ENCODE measurements at places on chromosomes 7 and 10.
A peak's percentile ranks its signal among the peaks of the same experiment; 100 is the strongest.

- no peak for ATAC-seq
These were observed 42.3 kb downstream of the CTBP2 start for GRCh38 chr10:125118011-125118611.

GRCh38 chr7:40822861-40823260 is 688.1 kb downstream of the SUGCT start:
- no peak for ATAC-seq

DNA sequence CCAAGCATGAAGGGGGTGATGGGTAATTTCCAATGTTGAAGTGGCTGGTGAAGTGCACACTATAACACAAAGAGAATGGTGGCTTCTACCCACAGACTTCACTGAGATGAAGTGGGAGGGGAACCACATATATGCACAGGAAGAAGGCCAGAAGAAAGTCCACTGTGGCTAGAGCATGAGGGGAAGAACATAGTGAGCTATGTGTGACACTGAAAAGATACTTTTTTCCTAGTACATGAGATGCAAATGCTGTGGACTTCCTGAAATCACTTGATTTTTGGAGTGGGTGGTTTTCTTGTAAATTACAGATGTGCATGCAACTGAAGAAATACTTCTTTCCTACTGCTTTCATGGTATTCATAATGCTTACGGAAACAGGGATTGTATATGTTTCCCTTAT is 115.6 kb upstream of the PHYHIPL start:
- no peak for ATAC-seq

- ATAC-seq: no peak
These were observed 34.5 kb upstream of the DKK1 start for GRCh38 chr10:52279546-52279945.

GRCh38 chr7:69062020-69062765 is 536.1 kb upstream of the AUTS2 start:
- no peak for ATAC-seq

- no peak for ATAC-seq
These were observed 70.6 kb upstream of the PLXDC2 start for GRCh38 chr10:19745672-19746071.

DNA sequence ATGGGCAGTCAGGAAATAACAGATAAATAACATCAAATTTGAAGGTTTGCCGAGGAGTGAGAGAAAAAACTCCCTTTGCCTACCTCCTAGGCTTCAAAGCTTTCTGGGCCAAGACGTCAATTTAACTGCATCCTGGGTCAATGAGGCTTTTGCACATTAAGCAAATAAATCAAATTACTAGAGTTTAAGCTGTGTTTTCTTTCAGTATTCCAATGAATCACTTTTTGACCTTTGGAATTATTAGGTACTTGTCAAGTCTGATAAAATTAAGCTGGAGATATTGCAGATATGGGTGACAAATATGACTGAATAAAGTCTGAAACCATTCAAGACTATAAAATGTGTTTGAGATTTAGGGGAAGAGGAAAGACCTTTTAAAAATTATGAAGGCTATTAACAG is 22.2 kb downstream of the GLUD1 start:
- no peak for ATAC-seq

DNA sequence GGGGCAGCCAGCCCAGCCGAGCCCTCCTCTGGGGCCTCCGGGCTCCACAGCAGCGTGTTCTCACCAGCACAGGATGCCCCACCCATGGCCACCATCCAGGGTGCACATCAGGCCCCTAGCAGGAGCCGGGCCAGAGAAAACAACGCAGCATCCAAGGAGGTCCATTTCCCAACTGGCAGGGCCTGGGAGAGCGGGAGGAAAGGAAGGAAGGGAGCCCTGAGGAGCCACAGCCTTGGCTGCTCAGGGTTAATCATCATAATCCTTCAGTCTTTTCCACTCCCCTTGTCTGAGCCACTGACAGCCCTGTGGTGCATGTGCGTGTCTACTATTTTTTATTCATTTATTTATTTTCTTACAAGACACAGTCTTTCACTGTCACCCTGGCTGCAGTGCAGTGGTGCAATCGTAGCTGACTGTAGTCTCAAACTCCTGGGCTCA is 3.6 kb downstream of the PLAC9 start:
- ATAC-seq: no peak

- ATAC-seq: no peak
These were observed 41.7 kb downstream of the HIPK2 start for GRCh38 chr7:139735912-139736595.

GRCh38 chr10:132397036-132397541 is at the start of gene PWWP2B:
Gene PWWP2B, plus strand, starts transcription at chr10:132397200. Its CDS starts 27 bp downstream, at chr10:132397227.
- peak; percentile 48 for ATAC-seq

DNA sequence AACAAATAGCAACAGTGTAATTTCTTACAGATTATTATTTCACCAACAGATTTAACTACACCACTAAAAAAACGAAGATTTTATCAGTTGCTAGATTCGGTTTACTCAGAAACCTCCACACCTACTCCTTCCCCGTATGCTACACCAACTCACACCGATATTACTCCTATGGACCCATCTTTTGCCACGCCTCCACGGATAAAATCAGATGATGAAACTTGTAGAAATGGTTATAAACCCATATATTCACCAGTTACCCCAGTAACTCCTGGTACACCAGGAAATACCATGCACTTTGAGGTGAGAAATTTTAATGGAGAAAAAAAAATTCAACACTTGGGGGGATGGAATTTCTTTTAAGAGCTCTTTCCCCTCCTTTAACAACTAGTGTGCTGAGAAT is 92.5 kb downstream of the KMT2E start:
- ATAC-seq: peak; percentile 53

- ATAC-seq: no peak
These were observed 31.1 kb downstream of the NUB1 start for GRCh38 chr7:151372612-151373265.

DNA sequence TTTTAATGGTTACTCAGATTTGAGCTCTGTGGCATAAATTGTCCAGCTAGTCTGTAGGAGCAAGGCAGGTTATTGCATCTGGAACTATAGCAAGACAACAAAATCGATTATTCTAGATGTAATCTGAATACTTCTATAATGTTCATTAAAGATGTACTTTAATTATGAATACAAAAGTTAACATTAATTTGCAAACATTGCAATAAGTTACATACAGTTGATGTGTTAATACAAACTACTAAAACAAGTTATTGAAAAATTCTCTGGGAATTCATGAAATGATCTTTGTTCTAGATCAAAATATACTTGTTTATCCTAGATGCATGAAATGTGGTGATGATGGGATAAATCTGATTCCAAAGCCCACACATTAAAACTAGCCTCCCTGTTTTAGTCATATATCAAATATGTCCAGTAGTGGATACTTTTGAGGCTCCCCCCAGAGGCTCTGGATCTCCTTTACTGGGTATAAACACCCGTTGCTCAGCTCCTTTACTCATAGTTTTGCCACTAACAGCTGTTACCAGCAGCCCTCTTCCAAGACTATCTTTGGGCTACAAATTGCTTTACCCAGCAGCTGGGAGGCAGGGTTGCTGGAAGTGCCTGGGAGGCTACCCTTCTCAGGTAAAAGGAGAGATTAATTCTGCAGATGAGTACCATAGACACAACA is 78.1 kb downstream of the ARL4A start:
- no peak for ATAC-seq

- no peak for ATAC-seq
These were observed 314.5 kb upstream of the AKR1E2 start for GRCh38 chr10:4511509-4511908.

- ATAC-seq: no peak
These were observed at the start of gene SORCS1 for GRCh38 chr10:107163881-107164861. Gene SORCS1, minus strand, starts transcription at chr10:107164706.

DNA sequence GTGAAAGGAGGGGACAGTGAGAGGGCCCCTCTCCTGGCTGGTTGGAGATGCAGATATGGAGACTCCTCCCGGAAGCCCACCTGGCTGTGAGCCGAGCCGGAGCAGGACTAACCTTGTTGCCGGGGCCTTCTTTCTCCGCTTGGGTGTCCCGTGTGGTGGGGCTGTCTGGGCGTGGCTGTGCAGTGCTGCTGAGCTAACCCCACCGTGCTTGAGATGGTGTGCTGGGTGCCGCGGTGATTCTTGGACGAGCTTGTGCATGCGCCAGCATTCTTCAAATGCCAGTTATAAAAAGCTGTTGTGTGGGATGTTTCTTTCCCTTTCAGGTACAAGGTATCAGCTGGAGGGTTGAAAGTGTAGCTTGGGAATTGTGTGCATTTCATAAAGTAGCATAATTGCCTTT is 48.8 kb downstream of the DAGLB start:
- no peak for ATAC-seq

DNA sequence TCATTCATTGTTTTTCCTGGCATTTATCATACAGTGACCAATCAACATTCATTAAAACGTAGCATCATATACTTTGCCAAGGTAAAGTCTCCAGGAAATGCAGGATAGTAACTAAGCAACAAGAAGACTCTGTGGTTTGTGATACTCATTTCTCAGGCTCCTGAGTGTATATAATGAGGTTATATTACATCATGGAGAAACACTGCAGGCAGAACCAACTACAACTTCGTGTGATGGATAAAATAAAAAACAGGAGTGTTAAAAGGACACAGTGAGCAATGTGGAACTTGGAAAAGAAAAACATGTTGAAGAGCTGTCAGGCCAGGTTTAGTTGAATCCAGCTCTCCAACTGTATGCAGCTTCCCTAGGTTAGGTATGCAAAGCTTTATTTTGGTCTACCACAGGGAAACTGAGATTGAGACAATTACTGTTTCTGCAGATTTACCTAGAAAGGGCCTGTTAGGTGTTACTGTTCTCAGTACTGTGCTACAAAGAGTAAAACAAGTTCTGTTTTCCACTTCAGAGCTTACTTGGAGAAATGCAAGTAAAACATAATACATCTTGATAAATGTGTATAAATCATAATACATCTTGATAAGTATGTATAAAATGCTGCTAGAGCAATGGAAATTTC is 7.8 kb upstream of the CCNY start:
- ATAC-seq: peak; percentile 87

DNA sequence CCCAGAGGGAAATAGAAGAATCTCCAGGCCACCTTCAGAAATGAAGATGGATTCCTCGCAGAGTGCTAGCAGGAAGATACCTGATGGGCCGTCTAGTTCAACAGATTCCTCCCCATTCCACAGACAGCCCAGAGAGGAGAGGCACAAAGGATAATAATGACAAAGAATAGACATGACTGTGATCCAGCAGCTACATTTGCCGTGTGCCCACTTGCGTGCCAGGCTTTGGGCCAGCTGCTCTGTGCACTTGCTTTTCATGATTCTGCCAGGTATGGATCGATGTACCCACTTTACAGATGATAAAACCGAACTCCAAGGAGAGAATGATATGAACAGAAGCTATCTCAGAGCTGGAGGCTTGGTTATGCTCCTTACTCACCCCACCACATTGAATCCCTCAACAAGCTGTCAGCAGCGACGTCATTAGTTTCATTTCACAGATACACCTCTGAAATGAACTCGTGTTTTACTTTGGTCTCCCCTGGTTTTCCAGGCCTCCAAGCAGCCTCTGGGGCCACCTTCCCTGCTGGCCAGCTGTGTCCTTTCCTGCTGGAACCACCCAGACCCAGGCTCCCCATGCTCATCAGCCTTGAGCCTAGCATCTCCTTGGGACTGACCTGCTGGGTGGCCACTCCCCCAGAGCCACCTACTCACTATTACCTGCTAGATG is 11.9 kb upstream of the WDFY4 start:
- no peak for ATAC-seq

DNA sequence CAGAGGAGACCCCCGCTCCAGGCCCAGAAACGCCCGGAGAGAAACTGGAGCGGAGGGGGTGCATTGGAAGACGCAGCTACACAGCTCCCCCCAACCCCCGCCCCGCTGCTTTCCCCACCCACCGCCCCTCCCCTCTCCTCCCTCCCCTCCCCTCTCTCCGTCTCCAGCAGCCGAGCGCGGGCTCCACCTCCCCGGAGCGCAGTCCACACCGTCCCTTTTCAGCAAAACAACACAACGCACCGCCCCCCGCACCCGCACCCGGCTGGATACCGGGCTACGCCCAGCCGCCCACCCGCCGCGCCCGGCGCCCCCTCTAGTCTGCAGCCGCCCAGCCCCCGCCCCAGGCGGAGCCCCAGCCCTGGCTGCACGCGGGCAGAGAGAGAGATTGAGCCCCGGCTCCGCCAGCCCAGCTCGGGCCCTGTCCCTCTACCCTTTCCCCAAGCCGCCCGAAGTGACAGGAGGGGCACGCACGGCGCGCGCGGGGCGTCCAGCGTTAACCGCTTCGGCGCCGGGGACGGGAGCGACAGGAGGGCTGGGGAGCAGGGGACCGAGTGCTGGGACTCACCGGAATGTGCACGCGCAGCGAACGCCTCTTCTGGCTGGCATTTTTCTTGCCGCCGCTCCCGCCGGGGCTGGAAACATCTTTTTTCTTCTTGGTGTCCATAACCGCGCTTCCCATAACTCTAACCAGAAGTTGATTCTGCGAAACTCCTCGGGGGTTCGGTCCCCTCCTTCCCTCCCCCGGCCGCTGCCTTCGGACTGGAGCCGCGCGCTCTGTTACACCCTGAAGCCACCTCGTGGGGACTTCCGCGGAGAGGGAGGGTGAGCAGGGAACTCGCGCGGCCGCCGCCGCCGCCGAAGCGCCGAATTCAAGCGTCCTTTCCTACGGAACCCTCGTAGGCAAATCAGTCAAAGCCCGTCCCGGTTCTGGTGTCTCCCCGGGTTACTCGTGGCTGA is 695 bp downstream of the PRKAG2 start:
- peak; percentile 64 for ATAC-seq

GRCh38 chr10:29479081-29479925 is 155.5 kb downstream of the SVIL start:
- ATAC-seq: no peak

DNA sequence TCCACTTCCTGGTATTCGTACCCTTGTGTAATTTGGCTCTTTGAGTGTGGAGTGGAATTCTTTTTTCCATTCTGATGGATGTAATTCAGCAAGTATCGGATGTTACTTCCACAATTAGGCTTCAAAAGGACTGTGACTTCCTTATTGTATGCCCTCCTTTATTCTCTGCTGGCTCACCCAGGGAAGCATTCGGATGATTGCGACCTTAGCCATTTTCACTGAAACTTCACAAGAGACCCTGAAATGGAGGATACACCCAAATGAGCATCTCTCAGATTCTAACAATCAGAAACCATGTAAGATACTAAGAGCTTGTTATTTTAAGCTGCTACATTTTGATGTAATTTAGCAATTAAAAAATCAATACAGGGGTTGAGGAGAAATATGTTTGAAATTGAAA is 493.1 kb downstream of the DNAJB9 start:
- no peak for ATAC-seq

DNA sequence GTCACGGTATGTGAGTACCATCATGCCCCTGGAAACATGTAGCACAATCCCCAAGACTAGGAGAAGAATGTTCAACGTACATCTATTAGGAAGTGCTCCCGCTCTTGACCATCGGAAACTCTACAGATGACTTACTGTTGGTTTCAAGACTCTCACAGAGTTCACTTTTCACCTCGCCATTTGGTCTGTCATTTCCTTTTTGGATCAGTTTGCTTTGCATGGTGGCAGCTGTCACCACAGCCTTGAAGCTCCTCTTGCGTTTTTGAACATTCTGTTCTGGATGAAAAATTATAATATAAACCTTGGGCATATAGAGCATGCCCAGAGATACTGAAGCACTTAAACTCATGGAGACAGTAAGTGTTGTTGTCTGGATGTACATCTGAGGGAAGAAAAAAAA is 806.8 kb downstream of the GRM8 start:
- ATAC-seq: no peak
